Amygdala (tissue), 56 donors: ENCODE measurements at places on chromosomes 5 and 9.

- DNase-seq, result no peak
Observed at GRCh38 chr5:167254132-167254531, 1037.3 kb upstream of the WWC1 start.

GRCh38 chr5:80103371-80103770, 68.2 kb downstream of the THBS4 start:
- DNase-seq, result no peak

- DNase-seq, result no peak
Observed at GRCh38 chr5:149452007-149452664, 73.0 kb upstream of the IL17B start.

DNA sequence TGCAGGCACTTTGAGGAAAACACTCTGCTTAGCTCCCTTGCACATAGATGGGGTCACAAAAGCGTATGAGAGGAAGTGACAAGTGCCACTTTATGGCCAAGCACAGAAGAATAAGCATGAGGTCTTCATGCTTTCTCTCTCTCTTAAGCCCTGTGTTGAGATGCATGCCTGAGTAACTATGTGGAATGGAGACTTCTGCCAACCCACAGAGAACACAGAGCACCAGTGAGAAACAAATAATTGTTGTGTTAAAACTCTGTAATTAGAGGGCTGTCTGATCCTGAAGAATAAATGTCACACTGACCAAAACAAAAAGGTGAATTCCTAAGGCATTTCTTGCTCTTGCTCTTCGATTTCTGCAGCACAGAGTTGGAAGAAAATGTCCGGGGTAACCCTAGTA, 488.5 kb downstream of the CTNND2 start:
- DNase-seq, result no peak

DNA sequence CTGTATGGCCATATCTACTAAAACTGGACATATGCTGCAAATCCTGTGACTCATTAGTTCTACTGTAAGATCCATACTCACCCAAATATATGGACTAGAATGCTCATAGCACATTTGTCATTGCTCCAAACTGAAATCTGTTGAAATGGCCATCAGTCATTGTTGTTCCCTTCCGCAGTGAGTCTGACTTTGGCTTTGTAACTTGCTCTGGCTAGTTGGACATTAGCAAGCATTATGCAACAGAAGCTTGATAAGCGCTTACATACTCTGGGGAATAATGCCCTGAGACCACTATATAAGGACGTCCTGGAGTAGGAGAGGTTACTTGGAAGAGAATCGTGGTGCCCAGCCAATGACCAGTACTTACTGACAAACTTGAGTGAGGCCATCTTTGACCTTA, 9.0 kb downstream of the KIAA1958 start:
- no peak for DNase-seq

GRCh38 chr9:111514967-111515366, 10.0 kb upstream of the ZNF483 start:
- no peak for DNase-seq

DNA sequence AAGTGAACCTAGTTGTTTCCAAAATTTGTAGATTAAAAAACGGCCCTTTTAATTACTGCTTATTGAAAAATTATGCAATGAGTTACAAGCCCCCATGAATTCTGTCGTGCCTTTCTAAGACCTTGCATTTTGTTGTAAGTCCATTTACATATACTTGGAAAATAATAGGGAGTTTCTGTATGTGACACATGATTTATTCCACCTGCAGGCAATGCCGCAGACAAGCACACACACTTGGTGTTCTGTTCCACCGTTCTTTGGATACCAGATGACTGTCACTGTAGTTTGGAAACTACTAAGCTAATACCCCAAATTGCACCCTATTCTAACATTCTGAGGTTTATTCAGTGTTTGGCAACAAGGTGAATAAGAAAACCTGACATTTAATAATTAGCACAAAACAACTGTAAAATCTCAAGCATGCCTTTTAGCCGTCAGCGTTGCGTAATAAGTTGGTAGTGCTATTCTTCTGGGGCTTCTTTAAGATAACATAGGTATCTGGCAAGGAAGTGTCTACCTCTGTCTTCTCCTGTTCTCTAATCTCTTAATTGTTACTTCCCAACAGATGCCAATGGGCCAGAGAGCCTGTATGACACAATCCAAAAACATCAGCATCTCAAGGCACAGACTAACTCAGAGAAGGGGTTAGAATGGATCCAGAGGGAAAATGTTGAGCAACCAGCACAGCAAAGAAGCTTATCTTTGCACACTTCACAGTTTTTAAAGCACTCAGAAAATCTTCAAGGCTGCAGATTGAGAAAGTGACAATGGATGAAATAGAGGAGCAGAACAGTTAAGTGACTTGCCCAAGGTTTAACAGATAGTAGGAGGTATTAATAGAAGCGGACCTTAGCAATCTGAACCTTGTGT, 48.2 kb upstream of the DPYSL3 start:
- DNase-seq, result no peak

GRCh38 chr5:167764641-167765289, 526.7 kb upstream of the WWC1 start:
- DNase-seq, result no peak

GRCh38 chr5:155313518-155313917, 300.0 kb downstream of the KIF4B start:
- DNase-seq, result no peak

GRCh38 chr9:133151041-133151440, 12.7 kb downstream of the GBGT1 start:
- no peak for DNase-seq

- no peak for DNase-seq
Observed at GRCh38 chr9:14221558-14221957, 92.4 kb downstream of the NFIB start.

GRCh38 chr9:124212381-124213050, 45.2 kb upstream of the NEK6 start:
- DNase-seq, result no peak

DNA sequence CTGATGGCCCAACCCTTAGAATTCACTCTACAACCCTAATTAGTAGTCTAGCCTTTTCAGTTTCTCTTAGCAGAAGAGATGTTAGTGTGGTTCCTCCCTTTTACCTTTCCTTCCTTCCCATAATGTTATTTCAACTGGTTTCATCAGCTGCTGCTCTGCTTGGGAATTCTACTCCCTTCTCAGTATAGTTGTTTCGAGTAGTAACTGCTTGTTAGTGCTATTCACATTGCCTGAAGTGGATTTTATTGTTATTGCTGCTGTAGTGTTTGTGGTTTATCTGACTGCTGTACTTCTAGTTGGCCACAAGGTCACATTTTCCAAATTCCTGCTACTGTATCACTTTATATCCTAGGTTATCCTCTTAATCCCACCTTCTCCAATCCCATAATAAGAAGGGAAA, 29.7 kb downstream of the SMIM15 start:
- DNase-seq, result no peak

DNA sequence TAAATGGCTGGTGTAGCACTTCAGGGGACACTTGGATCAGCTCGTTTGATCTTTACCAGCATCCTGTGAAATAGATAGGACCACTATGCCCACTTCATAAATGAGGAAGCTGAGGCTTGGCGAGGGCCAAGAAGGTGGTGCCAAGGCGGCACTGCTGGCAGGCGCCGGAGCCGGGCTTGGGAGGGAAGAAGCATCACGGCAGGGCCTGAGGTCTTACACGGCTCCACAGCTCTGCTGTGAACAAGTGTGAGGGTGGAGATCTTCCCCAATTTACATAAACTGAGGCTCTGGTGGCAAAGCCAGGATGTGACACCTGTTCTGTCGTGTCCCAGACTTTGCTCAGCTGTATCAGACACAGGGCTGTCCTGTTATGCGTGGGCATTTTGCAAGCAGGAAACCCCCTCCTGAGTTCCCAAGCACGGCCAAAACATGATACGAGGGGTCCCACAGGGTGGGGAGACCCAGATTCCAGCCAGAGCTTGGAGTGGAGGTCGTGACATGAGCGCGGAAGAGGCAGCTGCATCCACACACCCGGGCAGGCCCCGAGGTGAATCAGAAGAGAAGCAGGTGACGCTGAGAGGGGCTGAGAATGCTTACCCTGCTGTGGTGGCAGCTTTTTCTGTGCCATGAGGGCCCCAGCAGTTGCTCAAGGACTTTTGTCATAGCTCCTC, 117.5 kb upstream of the BOD1 start:
- DNase-seq, result no peak

GRCh38 chr9:75452512-75452911, 364.2 kb downstream of the OSTF1 start:
- DNase-seq, result no peak

DNA sequence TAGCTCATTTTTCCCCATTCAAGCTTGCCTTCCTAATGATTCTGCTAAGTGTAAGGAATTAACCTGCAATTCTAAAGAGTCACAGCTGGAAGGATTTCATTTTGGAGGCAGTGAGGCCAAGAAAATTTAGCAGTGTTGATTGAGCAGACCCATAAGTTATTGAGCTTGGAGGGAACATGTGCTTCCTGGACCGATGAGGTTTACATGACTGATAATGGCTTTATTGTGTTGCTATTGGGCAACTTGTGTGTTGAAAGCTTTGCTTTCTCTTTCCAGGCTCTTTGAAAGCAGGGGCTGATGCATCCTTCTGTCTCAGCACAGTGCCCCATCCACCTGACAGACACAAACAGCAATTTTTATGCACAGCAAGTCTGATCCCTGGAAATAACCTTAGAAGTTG, 398.9 kb upstream of the PCSK5 start:
- no peak for DNase-seq

GRCh38 chr5:40605295-40605958, 74.3 kb upstream of the PTGER4 start:
- no peak for DNase-seq

DNA sequence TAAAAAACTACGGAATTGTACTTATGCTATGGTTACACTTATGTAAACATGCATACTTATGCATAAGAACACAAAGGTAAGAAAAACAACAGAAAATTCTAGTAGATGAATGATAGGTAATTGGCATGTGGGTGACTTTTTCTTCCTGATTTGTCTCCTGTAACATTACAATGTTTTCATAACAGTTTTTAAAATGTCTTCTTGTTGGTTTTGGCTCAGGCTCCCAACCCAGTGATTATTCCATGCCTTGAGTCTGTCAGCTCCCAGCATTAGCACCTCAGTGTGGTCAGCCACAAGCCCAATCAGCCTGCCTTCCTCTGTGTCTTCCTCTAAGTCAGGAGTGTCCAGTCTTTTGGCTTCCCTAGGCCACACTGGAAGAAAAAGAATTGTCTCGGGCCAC, 7.9 kb upstream of the FOXE1 start:
- no peak for DNase-seq

DNA sequence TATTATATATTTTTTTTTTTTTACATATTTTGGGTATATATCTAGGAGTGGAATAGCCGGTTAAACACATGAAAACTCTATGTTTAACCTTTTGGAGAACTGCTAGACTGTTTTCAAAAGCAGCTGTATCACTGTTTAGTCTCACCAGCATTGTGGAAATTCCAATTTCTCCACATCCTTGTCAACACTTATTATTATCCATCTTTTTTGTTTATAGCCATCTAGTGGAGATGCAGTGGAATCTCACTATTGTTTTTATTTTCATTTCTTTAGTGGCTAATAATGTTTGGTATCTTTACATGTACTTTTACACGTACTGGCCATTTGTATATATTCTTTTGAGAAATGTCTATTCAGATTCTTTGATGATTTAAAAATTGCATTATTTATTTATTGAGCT, 22.7 kb upstream of the CCDC180 start:
- DNase-seq, result no peak

DNA sequence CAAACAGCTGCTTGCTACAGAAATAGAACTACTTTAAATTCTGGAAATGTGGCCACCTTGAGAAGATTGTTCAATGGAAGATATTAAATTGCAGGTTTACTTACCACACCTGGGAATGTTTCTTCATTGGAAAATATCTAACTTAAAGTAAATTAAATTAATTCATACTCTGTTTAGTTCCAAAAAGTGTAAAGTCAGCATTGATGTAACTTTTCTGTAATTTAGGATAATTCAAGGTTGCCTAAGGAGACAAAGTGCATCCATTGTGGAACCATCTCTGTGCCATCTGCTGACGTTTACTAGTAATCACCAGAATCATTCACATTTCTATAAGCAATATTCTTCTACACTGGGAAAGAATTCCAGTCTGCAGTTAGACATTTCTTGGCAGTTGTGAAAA, 53.0 kb downstream of the FAM170A start:
- no peak for DNase-seq

GRCh38 chr5:149765932-149766331, 35.8 kb downstream of the PPARGC1B start:
- no peak for DNase-seq

DNA sequence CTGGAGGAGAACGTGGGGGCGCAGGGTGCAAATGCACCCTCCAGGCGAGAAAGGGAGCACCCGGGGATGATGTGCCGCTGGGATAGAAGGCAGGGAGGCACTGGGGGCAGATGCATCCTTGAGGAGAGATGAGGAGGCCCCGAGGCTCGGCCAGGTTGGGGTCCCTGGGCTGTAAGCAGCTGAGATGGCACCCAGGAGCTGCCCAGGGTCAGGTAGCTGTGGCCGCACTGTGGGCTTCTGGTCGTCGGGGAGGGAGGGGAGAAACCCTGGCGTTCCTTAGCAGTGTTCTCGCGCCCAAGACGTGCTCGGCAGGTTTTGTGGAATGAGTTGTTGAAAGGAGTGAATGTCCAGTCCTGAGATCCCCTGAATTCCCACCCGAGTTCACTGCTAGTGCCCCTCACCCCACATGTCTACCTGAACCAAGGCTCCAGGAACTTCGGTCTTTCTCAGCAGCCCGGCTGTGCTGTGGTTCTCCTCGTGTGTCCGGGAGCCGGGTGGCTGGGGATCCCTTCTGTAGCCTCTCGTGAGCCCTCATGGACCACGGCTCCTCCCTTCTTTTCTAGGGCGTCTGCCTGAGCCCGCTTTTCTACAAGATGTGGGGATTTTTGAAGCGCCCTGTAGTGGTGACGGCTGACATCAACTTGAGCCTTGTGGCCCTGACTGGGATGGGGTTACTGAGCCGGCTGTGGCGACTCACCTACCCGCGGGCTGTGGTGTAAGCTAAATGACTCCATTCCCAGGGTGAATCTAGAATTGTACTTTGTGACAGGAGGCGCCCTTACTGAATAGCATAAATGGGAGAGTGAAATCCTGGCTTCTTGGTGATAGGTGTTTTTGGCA, 1.1 kb downstream of the POMT1 start:
- DNase-seq, result no peak

DNA sequence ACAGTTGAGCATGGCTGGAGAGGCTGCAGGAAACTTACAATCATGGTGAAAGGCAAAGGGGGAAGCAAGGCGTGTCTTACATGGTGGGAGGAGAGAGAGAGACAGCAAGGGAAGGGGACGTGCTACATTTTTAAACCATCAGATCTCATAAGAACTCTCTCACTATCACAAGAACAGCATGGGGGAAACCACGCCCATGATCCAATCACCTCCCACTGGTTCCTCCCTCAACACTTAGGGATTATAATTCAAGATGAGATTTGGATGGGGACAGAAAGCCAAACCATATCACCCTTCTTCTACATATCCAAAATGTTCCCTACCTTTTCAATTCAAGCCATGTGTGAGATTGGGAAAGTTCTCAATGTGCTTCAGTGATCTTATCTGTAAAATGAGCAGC, 22.9 kb upstream of the GLRX start:
- no peak for DNase-seq
